Fibroblast of lung (primary cell): ENCODE measurements at places on chromosomes 3 and 15. TPM values are rescaled to one million over a fixed set of nuclear protein-coding genes. Genes with fewer than 3 reads are reported as not detected.

LRTM1 gene
- total RNA-seq, result not detected in 2 replicates

MKRN3 gene
- total RNA-seq, result under 0.01 and 0.77 TPM in 2 replicates

IL5RA gene
- total RNA-seq, result not detected in 2 replicates

DUOXA2 gene
- not detected in 2 replicates for total RNA-seq

HESX1 gene
- 0.26 and 0.99 TPM in 2 replicates for total RNA-seq

SAXO2 gene
- total RNA-seq, result 0.66 and 1.8 TPM in 2 replicates

CASR gene
- total RNA-seq, result under 0.01 TPM in 1 of 2 replicates, not detected in the other

ANKRD34C gene
- not detected in 2 replicates for total RNA-seq

LYSMD4 gene
- total RNA-seq, result 7.4 and 12.6 TPM in 2 replicates

CLDN16 gene
- total RNA-seq, result under 0.01 and 0.33 TPM in 2 replicates

COL8A1 gene
- 24.7 and 85.4 TPM in 2 replicates for total RNA-seq

B3GNT5 gene
- 1.3 and 2.8 TPM in 2 replicates for total RNA-seq

GOLGA6D gene
- under 0.01 TPM in 1 of 2 replicates, not detected in the other for total RNA-seq

TBC1D23 gene
- 80.1 and 121 TPM in 2 replicates for total RNA-seq

KCNMB2 gene
- 0.17 and 0.26 TPM in 2 replicates for total RNA-seq

RCN2 gene
- total RNA-seq, result 36.0 and 46.6 TPM in 2 replicates

SLCO2A1 gene
- total RNA-seq, result under 0.01 TPM in 2 replicates

ZNF660 gene
- 3.3 and 4.0 TPM in 2 replicates for total RNA-seq

SNURF gene
- 24.7 and 61.1 TPM in 2 replicates for total RNA-seq

MELTF gene
- total RNA-seq, result 5.0 and 9.2 TPM in 2 replicates

NCEH1 gene
- 3.1 and 9.9 TPM in 2 replicates for total RNA-seq

PLA2G4F gene
- not detected in 2 replicates for total RNA-seq

RLBP1 gene
- not detected in 2 replicates for total RNA-seq

FBXO40 gene
- total RNA-seq, result not detected in 2 replicates

PAQR5 gene
- 9.8 and 16.2 TPM in 2 replicates for total RNA-seq
